A549 (cell line): ENCODE measurements at places on chromosomes 7 and 10.
A peak's percentile ranks its signal among the peaks of the same experiment; 100 is the strongest.

- DNase-seq, result no peak
Measured at GRCh38 chr10:27223964-27224363, 16.6 kb downstream of the ACBD5 start.

DNA sequence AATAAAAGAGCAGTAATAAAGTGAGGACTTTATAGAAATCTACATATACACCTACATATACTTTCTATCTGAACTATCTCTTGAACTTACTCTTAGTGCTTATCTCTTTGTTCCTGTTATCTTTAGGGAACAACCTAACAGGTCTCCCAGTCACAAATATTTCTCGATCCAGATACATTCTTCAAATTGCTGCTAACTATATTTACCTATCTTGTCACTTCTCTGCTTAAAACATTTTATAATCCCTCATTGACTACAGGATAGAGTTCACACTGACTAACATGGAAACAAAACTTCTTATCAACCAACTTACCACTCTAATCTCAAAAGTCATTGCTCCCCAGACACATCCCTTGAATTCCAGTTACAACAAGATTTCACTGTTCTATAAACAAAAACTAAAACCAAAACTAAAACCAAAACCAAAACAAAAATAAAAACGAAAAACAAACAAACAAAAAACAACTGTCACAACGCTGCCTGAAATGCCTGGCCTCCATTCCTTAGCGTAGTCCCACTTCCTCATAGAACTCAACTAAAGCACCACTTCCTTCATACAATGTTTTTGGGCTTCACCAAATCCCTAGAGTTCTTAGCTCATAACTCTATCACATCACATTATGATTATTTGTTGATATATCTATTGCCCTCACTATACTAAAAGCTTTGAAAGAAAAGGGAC is 134.7 kb downstream of the SEMA3D start:
- DNase-seq, result no peak

GRCh38 chr7:20514364-20514763 is 101.1 kb upstream of the ABCB5 start:
- DNase-seq, result no peak

DNA sequence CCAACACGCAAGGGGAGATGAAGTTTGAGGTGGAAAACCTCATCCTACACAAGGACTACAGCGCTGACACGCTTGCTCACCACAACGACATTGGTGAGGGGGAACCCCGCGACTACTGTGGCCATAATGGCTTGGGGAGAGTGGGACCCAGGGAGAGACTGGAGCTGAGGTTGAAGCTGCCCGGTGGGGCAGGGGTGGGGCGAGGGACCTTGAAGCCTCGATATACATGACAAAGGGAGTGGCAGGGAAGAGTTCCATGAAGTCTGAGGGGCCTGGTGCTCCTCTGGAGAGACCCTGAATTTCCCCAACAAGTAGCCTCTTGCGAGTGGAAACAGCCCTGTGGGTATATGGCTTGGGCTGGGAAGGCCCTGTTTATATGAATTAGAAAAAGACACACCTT is 3.1 kb downstream of the PLAU start:
- DNase-seq, result no peak

DNA sequence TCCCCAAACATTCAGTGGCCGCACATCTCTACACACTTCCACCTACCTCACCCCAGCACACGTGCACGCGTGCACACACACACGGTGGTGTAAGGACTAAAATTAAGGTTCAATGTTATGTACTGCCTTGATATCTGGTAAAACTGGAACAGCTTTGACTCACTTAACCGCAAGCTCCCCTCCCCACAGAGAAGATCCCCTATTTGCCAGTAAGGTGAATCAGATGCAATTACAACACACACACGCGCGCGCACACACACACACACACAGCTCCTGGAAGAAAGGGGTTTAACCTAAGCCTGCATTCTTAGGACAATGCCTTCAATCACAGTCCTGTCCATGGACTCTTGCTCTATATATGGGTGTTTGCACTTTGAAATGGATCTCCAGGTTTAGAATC is 25.5 kb upstream of the VPS41 start:
- no peak for DNase-seq

DNA sequence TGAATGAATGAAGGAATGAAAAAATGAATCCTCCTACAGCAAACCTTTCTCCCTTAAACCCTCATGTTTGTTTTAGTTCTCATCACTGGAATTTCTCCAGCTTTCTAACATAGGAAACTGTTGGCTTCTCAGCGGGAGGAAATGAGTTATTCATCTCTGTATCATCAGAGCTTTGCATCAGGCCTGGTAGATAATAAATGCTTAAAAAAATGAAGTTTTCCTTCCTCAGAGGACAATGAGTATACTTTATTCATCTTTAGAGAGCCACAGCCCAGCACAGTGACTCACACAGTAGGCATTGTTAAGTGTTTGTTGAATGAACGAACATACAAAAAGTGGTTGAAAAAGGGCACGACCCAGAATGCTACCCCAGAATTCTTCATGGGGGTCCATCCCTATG is 62.6 kb downstream of the COL13A1 start:
- no peak for DNase-seq

DNA sequence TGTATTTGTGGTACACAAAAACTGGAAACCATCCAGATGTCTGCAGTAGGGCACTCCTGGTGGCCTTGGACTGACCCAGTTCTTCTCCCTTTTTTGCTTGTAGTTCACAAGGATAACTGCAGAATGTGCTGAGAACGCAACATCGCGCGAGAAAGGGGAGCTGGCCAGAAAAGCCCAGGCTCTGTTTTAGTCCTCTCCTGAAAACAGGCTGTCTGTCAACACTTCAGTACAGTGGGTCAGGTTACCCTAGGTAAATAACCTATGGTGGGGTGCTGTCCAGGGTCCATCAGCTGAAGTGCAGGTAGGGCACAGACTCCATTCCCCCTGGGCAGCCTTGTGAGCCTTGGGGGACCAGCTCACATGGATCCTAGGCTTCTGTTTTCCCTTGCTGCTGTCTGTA is 495.8 kb downstream of the MDFIC start:
- no peak for DNase-seq

DNA sequence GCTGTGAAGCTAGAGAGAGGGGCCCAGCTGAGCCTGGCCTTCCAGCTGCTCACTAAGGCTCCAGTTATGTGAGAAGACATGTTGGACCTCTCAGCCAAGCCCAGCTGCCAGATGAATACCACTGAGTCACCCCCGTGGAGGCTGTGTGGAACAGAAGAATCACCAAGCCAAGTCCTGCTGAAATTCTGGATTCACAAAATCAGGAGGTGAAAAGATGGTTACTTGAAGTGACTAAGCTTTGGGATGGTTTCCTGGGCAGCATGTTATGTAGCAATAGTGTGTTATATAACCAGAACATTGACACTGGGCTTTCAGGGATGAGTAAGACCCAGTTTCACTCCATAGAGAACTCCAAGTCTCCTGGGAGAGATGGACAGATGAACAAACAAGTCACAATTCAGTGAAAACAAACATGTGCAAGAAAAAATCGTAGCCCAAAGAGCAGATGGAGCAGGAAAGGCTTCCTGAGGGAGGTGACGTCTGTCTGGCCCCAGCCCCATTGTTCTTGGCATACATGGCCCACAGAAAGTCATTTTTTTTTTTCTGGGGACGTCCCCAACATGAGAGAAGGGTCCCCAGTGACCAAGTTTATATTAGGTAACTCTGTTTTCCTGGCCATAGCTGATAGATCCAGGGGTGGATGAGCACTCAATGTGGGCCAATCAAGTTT is 64.1 kb upstream of the PDZD8 start:
- DNase-seq, result peak; percentile 44

- no peak for DNase-seq
Measured at GRCh38 chr10:116719804-116720203, 22.6 kb downstream of the HSPA12A start.

DNA sequence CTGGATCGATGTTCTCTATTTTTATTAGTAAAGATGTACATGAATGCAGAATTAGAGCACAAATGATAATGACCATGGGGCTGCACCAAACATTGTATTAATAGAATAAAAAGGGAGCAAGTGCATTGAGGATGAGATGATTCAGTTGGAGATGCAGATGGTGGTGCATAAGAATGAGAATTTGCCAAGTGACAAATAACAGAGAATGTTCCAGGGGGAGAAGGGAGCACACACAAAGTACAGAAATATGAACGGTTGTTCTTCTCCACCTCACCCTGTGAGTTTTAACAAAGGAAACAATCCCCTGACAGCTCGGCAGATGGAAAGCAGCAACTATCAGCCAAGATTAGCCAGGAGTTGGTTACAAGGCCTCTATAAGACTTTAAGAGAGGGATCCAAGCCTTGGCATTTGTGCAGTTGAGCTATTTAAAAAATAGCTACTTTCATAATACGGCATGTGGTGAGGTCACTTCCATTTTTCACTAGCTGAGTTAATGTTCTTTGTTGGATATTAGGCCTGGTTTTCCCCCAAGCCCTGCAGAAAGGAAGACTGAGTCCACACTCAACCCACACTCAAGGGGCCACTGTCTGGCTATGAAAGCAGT is 462.5 kb downstream of the TNS3 start:
- DNase-seq, result no peak

DNA sequence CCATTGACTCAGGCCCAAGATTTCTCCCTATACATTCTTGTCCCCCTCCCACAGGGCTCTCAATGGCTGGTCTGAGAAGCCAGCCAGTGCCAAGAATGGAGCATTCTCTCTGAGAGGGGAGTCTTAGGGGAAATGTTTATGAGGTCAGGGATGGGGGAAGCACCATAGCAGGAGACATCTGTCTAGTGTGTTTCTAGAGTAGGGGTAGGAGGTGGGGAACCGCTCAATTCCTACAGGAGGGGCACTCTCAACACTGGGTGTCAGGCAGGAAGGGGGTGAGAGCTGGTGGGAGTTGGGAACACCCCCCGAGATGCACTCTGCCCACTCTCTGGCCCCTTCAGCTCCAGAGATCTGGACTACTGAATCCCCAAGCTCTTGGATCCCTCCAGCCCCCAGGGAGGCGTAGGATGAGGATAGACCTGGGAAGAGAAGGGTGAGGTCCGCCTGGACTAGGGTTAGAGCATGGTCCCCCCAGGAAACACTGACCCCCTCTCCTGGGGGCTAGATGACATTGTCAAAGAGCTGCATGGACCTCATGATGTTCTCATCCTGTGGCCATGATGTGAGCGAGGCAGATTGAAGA is 8.7 kb upstream of the OGA start:
- no peak for DNase-seq

- DNase-seq, result no peak
Measured at GRCh38 chr7:33251301-33251700, 121.9 kb downstream of the BBS9 start.

- DNase-seq, result no peak
Measured at GRCh38 chr7:44187636-44188416, 1.4 kb downstream of the GCK start.

DNA sequence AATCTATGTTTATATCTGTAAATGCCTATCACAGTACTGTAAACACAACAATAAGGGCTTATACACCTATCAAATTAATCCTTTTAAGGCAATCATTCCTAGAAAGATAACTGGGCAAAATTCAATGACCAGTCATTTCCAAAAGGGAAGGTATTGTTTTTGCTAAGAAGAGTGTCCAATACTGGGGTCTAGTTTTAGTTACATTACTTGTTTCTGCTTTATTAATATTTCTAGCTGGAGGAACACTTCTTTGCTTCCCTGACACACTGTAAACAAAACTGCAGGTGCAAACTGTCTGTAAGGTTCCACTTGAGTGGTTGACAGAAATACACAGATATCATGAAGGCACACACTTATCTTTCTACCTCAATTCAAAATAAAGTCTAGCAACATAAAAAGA is 84.2 kb upstream of the FAM133B start:
- no peak for DNase-seq

DNA sequence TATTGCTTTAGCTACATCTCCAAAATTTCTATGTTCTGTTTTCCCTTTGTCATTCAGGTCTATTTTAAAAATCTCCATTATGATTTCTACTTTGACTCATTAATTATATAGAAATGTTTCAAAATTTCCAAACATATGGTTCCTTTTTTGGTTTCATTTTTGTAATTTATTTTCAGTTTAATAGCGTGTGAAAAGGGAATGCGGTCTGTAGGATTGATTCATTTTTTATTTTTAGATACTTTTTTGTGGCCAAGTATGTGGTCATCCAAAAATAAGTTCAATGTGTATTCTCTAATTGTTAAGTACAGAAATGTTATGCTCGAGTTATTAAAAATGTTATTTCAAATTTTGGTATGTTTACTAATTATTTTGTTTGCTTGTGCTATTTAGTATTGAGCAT is 72.5 kb upstream of the ANKRD1 start:
- DNase-seq, result no peak

GRCh38 chr10:47173929-47174442 is 126.0 kb upstream of the GDF10 start:
- DNase-seq, result no peak

DNA sequence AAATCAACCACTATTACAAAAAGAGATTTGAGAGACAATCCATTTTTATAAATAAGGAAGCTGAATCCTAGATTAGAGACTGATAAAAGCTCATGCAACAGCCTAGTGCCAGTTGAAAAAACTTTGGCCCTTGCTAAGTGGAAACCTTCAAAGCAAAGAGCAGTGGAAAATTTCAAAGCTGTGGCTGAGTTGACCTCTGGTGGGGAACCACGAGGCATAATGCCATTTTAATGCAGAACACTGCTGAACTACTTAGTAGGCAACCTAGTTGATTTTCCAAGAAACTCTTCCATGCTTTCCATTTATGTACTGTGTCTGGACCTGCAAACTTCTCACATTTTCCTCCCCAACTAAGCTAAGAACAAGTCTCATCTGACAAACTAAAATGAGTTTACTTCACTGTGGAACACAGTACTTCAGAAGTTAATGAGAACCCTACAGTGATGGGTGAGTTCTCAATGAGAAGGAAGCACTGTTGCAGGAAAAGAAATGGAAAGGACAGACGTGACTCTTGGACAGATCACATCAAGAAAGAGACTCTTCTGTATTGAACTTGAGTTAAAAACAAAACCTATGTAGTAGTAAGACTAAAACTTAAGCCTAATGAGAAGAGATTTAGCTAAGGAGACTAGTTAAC is 19.5 kb downstream of the FZD9 start:
- DNase-seq, result no peak

GRCh38 chr7:118867860-118868259 is 643.4 kb downstream of the ANKRD7 start:
- no peak for DNase-seq

GRCh38 chr7:37920849-37921805 is 687 bp downstream of the EPDR1 start:
- no peak for DNase-seq

GRCh38 chr7:151647874-151648273 is 128.2 kb upstream of the RHEB start:
- DNase-seq, result no peak

GRCh38 chr7:41298409-41298808 is 404.5 kb downstream of the INHBA start:
- DNase-seq, result no peak

DNA sequence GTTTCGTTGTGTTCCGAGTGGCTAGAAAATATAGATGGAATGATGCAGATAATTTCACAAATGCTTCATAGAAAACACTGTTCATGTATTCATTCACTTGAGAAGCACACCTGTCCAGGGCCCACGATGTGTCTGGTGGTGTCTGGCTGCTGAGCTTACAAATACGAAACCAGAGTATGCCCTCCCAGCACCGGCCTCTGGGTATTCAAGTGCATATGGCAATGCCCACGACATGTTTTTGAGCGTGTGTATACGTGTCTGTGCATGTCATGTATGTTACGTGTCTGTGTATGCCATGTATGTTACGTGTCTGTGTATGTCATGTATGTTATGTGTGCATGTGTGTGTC is 37.9 kb downstream of the IL2RA start:
- DNase-seq, result no peak

- DNase-seq, result no peak
Measured at GRCh38 chr10:34488476-34489130, 326.5 kb downstream of the PARD3 start.

GRCh38 chr10:88385601-88386203 is 197.4 kb downstream of the RNLS start:
- DNase-seq, result peak; percentile 41
